ENCODE measurements at places on chromosomes 7 and 10. TPM values are rescaled to one million over a fixed set of nuclear protein-coding genes. Genes with fewer than 3 reads are reported as not detected.

Gene ANKRD30A
- not detected for total RNA-seq

Gene GPR15LG
- not detected for total RNA-seq

GRCh38 chr7:134632937-134633540 is 13.6 kb upstream of the BPGM start:
- DNase-seq: no peak

DNA sequence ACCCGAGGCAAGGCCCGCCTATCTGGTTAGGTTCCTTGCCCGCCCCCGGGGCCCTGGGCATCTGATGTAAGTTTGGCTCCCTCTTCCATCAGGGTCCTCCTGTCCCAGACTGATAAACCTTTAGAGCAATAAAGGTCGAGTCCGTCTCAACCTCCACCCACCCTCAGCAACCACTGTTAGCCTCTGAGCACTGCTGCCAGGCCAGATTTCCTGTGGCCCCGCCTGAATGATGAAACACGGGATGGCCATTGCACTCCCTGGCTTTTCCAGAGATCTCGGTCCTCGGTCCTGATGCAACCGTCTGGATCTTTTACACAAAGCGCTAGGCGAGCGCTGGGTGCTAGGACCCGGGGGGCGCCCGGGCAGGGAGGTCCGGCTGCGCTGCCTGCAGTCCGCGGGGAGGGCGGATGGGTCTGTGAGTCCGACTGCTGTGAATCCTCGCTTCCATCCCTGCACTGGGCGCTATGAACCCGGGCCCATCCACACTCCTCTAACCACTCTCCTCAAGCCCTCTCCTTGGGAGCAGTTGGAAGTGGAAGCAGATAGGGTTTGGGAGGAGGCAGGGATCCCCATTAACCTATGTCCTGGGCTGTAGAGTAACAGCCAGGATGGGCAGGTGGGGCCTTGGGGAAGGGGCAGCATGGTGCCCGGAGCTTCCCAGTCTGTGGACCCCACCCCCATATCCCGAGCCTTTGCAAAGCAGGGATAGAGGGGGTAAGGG is 875 bp upstream of the DDIT4 start:
- DNase-seq: peak; percentile 98

Gene STEAP2
- total RNA-seq: 1.4 TPM

Gene TAS2R5
- total RNA-seq: not detected

DNA sequence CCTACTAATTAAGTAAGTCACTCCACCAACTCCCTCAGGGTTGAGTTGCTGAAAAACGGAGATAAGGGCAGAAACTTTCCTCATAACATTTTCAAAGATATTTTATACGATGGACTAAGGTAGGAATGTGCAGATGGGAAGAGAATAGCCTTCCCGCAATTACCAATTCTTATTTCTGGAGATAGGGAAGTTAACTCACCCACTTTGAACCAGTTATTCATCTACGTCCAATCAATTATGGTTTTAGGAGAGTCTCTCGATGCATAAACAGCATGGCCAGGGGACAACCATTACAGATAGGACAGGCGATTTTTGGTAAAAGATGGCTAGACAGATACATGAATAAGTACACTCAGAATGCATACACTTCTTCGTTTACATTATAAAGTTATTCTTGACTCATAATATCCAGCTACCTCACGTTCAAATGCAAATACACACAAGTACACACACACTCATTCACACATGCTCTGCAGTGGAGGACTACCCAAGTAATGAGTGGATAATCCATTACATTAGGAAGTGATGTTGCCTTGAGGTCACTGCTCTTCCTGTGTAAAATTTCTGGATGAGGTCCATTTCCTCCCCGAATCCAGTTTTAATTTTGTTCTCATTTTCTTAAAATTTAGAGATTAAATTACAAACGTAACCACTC is 25.2 kb upstream of the IMMP2L start:
- DNase-seq: no peak

- DNase-seq: no peak
Observed at GRCh38 chr7:118286131-118286530, 61.6 kb downstream of the ANKRD7 start.

Gene AP5Z1
- 8.4 TPM for total RNA-seq

DNA sequence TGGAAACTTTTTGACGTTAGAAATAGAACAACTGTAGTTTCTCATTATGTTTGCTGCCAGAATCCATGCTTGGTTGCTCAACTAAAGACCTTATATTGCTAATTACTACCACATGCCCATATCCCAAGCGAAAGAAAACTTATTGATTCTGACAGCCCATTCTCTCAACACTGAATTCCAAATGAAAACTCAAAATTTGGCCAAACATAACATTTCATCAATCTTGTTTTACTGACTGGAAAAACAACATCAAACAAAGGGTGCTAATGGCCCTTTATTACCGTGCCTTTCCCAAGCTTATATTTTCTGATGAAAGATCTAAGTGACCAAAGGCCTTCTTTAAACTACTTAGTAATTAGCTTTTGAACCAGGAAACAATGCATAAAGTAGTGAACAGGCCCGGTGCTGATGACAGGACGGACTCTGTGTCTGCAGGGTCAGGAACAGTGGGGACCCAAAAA is 531.8 kb downstream of the KCNMA1 start:
- DNase-seq: no peak

Gene MYOZ1
- total RNA-seq: 1,711 TPM

GRCh38 chr10:24449321-24449740 is 240.4 kb downstream of the KIAA1217 start:
- no peak for DNase-seq

- DNase-seq: peak; percentile 53
Observed at GRCh38 chr10:100986623-100986951, 710 bp downstream of the MRPL43 start.

GRCh38 chr7:139490130-139490529 is 6.7 kb upstream of the KLRG2 start:
- DNase-seq: no peak

GRCh38 chr7:12386313-12386740 is 17.3 kb downstream of the VWDE start:
- no peak for DNase-seq

GRCh38 chr7:139431459-139431858 is 52.0 kb downstream of the KLRG2 start:
- DNase-seq: no peak

DNA sequence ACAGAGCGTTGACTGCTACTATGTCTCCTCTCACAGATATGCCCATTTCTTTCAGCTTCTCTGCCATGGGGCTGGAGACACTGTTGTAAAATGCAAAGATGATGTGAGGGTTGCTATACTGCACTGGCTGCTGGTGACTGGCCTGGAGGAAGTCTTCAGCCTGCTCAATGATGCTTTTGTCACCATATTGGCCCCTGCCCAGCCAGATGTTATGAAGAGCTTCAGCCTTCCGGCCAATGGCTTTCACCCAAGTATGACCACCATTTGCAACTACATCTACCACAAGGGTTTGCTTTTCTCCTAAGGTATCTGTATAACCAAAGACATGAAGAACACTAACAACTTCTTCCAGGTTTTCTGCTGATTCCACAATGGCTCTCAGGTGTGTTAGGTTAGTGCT is 1.6 kb downstream of the C7orf25 start:
- DNase-seq: no peak

DNA sequence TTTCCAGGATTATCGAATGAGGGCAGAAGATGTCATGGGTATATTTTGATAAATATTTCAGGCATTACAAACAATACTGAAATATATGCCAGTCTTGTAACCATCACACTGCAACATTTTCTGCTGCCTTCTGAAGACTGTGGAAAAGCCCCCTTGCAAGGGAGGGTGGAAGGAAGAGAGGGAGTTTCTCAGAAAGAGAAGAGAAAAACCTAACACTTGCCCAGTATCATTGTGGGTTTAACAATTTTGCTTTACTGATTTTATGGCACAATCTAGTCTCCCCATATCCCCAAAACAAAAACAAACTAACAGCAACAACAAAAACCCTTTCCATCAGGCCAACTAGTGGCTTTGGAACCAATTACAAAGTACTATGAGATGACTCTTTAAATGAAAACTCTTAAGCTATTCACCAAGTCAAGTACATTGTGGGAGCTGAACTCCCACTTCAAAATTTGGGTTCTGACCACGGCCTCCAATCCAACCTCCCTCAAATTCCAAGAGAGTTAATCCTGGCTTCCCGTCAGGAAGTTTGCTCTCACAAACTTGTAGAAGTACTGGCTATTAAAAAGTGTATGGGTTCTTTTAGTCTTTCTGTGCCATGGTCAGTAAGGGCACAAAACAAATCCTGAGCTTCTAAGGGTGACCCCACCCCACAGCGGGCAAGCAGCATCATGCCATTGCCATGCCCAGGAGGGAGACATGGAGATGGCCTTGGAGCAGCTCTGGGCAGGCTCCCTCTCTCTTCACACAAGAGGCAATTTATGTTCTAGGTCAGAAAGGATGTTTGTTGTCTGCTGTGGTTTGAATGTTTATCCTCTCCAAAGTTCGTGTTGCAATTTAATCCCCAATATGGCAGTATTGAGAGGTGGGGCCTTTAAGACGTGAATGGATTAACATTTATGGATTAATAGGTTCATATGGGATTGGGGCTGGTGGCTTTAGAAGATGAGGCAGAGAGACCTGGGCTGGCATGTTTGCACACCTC is 96.3 kb downstream of the JAZF1 start:
- DNase-seq: no peak

Gene SYT15B
- total RNA-seq: not detected

DNA sequence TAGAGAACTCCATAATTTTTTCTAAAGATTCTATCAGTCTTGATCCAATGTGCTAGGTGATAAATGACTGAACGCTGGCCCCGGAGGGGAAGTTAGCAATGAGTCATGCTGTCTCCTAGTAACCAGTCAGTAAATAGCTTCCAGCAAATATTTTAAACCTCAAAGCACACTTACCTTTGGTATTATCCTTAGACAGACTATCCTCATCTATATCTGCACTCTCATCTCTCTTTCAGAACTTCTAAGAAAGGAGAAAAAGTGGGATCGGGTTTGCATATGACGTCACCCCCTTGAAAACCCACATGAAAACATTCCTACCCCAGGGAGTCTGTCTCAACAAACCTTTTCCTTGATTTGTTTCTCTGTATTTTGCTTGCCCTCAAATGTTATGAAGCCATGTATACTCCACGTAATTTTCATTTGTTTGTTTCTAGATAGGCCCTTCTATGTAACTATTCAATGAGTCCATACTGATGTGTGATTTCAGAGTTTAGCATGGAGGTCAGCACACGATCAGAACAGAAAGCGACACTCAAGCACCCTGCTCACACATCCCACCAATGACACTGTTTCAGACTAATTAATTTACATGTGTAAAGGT is 174.9 kb upstream of the NRP1 start:
- peak; percentile 60 for DNase-seq

Gene TBL2
- 16.1 TPM for total RNA-seq

Gene FAM25G
- total RNA-seq: not detected

Gene ITIH2
- total RNA-seq: not detected

Gene TMEM178B
- total RNA-seq: 4.8 TPM

- DNase-seq: no peak
Observed at GRCh38 chr10:6279540-6280267, 77.0 kb downstream of the PFKFB3 start.

DNA sequence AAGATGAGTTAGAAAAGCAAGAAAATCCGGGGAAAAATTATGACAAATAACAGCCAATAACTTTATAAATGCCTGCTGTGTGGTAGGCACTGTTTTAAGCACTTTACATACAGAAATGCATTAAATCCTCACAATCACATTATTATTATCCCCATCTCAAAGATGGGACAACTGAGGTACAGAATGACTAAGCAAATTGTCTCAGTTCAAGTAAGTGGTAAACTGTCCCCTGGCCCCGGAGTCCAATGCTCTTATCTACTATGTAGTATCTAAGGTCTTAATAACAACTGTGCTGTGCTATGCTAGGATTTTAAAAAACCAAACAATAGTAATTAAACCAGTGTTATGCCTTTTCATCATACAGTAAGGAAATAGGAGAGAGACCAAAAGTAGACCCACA is 105.6 kb downstream of the RTKN2 start:
- no peak for DNase-seq

- no peak for DNase-seq
Observed at GRCh38 chr7:157499121-157499834, 162.5 kb downstream of the DNAJB6 start.

GRCh38 chr10:32332299-32332750 is 14.6 kb downstream of the EPC1 start:
- no peak for DNase-seq

Gene SLC12A9
- total RNA-seq: 4.7 TPM

DNA sequence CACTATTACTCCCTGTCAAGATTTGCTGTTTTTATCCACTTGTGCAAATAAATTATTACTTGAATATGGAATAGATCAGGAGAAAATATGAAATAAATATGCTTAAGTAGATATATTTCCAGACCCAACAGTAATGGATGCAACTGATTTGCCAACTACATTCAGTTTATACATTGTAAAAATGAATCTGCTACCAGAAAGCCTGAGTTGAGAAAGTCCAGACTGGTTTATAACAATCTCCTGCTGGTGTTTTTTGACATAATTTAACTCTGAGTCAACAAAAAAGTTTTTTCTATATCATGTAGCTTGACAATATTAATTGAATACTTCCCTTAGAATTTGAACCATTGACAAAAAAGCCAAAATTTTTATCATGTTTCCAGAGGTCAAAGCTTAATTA is 265.8 kb upstream of the SEMA3D start:
- DNase-seq: no peak

DNA sequence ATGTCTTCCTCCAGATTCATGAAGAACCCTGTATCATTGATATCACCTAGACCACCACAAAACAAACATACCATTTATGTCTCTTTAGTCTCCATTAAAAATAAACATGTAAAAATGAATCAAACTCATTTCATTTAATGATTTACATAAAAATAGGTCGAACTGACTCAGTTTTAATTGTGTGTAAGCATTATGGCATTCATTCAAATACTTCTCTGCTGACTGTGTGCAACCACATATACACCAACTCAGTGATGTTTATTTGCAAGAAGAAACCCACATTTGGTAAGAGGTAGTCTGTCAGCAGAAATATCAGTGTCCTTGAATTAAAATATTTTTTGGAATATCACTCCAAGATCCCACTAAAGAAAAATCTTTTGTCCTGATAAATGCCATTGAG is 30.5 kb downstream of the ABCB1 start:
- DNase-seq: no peak

DNA sequence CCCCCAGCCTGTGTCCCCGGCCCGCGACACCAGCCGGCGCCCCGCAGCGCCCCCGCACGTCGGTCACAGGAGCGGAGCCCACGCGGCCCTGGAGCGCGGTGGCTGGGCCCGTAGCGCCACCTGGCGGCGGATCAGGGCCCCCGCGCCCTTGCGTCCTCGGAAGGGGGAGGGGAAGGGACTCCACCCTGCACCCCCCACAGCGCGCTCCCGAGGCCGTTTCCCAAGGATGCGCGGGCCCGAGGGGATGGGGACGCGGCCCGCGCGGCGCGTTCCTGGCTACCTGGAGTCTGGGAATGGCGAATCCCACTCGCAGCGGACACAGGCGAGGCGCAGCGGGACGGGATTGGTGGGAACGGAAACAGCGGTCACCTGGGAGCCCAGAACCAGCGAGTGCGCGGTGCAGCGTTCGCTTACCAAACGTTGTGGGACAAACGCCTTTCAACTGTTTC is 23.8 kb upstream of the MKI67 start:
- DNase-seq: peak; percentile 53

All from psoas muscle (tissue), 8 donors.